ENCODE measurements at places on chromosomes 5 and 9.

DNA sequence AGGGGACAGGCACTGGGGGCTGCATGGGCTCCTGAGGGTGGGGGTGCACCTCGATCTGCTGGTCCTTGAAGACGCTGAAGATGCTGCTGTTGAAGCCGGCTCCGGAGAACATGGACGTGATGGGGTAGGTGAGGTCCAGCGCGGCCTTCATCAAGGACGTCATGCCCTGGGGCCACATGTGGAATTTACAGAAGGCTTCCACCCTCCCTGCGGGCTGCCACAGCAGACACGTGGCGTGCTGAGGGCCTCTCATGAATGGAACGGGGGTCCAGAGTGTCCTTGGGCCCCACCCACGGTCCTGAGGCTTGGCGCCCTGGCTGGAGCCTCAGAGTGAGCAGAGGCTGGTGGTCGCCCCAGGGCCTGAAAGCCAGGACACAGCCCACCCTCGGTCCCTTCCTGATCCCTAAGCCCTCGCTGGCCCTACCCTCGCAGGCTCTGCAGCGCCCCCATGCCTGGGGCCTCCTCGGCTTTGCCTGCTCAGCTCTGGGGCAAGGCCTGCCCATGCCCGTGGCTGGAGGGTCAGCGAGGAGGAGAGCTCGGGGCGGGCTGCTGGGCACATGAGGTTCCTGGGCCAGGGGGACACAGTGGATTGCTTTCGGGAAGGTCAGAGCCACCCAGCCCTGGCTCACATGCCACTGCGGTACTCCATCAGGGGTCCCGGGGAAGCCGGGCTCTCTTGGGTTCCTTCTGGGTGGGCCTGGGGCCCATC lies 5.3 kb upstream of the NSMF start:
- DNase-seq = no peak

DNA sequence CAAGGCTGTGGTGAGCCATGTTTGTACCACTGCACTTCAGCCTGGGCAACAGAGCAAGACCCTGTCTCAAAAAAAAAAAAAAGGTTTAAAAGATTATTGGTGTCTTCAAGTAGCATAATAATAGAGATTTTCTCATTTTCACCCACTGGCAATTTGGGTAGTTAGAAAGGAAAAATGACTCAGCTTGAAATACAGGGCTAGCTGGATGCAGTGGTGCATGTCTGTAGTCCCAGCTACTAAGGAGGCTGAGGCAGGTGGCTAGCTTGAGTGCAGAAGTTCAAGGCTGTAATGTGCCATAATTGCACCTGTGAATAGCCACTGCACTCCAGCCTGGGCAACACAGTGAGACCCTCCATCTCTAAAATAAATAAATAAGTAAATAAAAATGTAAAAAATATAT lies 111.1 kb downstream of the ARRDC3 start:
- no peak for DNase-seq

DNA sequence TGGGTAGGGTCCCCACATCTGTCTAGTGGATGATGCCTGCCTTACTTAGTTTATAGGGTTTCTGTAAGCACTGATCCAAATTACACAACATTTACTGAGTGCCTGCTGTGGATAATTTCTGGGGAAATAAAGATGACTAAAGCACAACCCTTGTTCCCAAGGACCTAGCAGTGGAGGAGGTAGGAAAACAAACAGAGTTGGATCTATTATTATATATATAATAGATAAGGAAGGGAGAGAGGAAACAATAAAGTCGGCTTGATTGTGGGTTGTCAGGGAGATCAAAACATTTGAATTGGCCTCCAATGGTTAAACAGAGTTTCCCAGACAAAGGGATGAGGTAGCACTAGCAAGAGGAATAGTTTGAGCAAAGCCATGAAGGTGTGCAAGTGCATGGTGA lies 14.0 kb downstream of the IL33 start:
- DNase-seq = no peak

DNA sequence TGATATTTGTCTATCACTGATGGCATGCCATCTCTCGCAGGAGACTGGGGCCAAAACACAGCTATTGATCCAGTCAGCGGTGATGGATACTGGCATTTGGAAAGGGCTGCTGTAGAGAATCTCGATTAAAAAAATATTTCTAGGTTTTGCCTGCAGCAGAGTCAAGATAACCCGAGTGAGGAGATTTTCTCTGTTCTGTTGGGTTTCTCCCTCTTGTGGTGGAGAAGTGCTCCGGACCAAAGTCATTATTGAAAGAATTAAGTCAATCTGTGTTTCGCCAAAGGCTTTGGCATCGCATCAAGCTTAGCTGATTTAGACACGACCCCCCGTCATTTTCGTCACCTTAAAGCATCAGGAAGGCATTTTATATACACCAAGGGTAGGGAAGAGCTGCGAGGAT lies 97.1 kb upstream of the IRX2 start:
- DNase-seq = no peak

- DNase-seq = no peak
Observed at GRCh38 chr5:53472279-53472678, 8.2 kb upstream of the FST start.

- no peak for DNase-seq
Observed at GRCh38 chr9:121171236-121171635, 30.4 kb downstream of the RAB14 start.

- no peak for DNase-seq
Observed at GRCh38 chr9:82057805-82058204, 69.2 kb downstream of the SPATA31D1 start.

GRCh38 chr5:170289764-170290163 lies 7.8 kb downstream of the LCP2 start:
- no peak for DNase-seq

- DNase-seq = no peak
Observed at GRCh38 chr5:119409235-119409815, 43.0 kb upstream of the HSD17B4 start.

- DNase-seq = no peak
Observed at GRCh38 chr9:133906932-133907910, 84.9 kb downstream of the VAV2 start.

DNA sequence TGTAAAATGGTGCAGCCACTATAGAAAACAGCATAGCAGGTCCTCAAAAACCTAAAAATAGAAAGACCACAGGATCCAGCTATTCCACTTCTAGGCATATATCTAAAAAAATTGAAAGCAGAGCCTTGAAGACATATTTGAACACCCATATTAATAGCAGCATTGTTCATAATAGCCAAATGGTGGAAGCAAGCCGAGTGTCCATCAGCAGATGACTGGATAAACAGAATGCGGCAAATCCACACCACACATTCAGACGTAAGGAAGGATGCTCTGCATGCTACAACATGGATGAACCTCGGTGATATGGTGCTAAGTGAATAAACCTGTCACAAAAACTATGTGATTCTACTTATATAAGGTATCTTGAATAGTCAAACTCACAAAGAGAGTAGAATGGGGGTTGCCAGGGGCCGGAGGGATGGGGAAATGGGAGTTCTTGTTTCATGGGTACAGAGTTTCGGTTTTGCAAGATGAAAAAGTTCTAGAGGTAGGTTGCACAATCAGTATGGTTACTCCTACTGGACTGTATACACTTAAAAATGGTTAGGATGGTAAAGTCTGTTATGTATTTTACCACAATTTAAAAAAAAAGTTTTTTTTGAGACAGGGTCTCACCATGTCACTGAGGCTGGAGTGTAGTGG lies 17.1 kb upstream of the HSD17B3 start:
- DNase-seq = no peak

DNA sequence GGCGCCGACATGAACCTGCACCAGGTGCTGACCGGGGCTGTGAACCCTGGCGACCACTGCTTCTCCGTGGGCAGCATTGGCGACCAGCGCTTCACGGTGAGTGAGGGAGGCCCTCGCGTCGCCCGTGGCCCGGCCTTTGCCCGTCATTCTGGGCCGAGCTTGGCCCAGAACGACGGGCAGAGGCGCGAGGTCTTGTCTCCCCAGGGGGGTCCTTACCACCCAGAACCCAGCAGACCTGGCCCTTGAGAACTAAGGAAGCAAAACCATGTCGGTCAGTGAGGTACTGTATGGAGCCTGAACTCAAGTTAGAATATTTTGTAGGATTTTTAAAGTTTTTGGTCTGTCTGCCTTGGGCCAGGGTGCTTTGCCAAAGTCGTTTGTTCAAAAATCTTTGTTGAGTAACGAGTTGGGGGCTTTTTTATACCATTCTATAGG lies 691 bp downstream of the DMXL1 start:
- DNase-seq = peak; percentile 61

DNA sequence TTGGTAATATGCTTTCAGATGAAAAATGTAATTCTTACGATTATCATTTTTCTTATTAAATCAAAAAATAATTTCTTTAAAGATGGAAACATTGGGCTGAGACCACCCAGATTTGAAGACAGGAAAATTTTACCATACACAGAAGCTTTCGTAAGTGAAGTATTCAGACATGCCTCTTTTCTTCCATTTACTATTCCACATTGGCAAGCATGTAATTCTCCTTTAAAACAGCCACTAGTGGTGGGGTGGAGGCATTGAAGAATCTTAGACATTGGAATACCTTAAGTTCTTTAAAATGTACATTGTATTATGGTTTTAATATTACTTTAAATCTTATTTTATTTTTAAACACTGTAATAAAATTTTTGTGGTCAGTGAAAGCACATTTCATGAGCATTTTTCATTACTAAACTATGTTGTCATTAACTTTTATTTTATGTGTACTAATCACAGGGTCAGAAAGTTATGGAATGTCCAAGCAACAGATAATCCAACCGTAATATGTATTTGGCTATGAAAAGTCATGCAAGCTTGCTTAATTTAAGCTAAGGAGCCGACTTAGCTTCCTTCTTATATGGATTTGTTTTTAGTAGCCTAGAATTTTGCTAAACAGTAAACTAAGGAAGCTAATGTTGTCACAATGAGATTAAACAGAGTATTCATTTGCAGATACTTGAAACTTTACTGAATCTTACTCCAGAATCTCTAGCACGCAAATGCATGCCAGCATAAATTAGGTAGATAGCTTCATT lies 97.4 kb upstream of the ALDH1A1 start:
- DNase-seq = peak; percentile 83

Data from adipocyte (in vitro differentiated cells).